Right lobe of liver (tissue), 6 donors: ENCODE measurements at places on chromosomes 5 and 9. TPM values are rescaled to one million over a fixed set of nuclear protein-coding genes. Genes with fewer than 3 reads are reported as not detected.

The IRGM gene
- not detected for total RNA-seq

The COL15A1 gene
- 0.12 TPM for total RNA-seq

The PCDHGA9 gene
- total RNA-seq: 1.4 TPM

The N4BP3 gene
- 0.05 TPM for total RNA-seq

The PCDHA7 gene
- not detected for total RNA-seq

The LCP2 gene
- total RNA-seq: 13.8 TPM

The CFAP90 gene
- total RNA-seq: 0.64 TPM

The ANKRD34B gene
- total RNA-seq: 0.07 TPM

The WNT8A gene
- total RNA-seq: not detected

The PRDM9 gene
- total RNA-seq: not detected

The FGF10 gene
- total RNA-seq: not detected

The CSF1R gene
- 45.1 TPM for total RNA-seq

The SLC25A2 gene
- total RNA-seq: not detected

The HRH2 gene
- 0.90 TPM for total RNA-seq

The ANKRD33B gene
- total RNA-seq: 0.26 TPM

The ADAMTS16 gene
- not detected for total RNA-seq

The ZDHHC11B gene
- total RNA-seq: 2.7 TPM
